ENCODE measurements at places on chromosomes 13 and 19. TPM values are rescaled to one million over a fixed set of nuclear protein-coding genes. Genes with fewer than 3 reads are reported as not detected.

GRCh38 chr13:98535501-98536354 is 41.2 kb downstream of the STK24 start:
- H3K36me3 ChIP-seq = no peaks in the 10 kb centered on the region
- DNase-seq = no peak
- peak overlapping the region; percentile 0 for H3K27ac ChIP-seq
- peaks cover 95% of the 10 kb centered on the region for H3K4me1 ChIP-seq
- H3K4me3 ChIP-seq = no peak overlapping the region

GRCh38 chr13:47976325-47976724 is 24.7 kb downstream of the SUCLA2 start:
- peaks cover 7% of the 10 kb centered on the region for H3K4me1 ChIP-seq
- no peak overlapping the region for H3K4me3 ChIP-seq
- H3K27ac ChIP-seq = no peak overlapping the region
- no peaks in the 10 kb centered on the region for H3K27me3 ChIP-seq

DNA sequence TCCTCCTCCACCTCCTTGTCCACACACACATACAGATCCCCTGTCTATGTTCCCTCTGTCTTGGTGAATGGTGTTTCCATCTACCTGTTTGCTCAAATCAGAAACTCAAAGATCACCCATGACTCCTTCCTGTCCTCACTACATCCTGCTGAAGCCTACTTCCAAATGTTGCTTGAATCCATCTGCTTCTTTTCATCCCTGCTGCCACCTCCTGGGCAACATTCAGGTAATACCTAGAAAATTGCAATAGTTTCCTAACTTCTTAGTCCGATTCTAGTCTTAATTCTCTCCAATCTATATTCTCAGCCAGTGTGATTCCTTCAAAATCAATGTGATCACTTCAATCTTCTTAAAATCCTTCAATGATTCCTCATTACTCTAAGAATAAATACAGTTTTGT is 155.5 kb upstream of the STARD13 start:
- no peak overlapping the region for H3K4me3 ChIP-seq
- H3K27ac ChIP-seq = no peak overlapping the region
- DNase-seq = no peak
- no peaks in the 10 kb centered on the region for H3K27me3 ChIP-seq

DNA sequence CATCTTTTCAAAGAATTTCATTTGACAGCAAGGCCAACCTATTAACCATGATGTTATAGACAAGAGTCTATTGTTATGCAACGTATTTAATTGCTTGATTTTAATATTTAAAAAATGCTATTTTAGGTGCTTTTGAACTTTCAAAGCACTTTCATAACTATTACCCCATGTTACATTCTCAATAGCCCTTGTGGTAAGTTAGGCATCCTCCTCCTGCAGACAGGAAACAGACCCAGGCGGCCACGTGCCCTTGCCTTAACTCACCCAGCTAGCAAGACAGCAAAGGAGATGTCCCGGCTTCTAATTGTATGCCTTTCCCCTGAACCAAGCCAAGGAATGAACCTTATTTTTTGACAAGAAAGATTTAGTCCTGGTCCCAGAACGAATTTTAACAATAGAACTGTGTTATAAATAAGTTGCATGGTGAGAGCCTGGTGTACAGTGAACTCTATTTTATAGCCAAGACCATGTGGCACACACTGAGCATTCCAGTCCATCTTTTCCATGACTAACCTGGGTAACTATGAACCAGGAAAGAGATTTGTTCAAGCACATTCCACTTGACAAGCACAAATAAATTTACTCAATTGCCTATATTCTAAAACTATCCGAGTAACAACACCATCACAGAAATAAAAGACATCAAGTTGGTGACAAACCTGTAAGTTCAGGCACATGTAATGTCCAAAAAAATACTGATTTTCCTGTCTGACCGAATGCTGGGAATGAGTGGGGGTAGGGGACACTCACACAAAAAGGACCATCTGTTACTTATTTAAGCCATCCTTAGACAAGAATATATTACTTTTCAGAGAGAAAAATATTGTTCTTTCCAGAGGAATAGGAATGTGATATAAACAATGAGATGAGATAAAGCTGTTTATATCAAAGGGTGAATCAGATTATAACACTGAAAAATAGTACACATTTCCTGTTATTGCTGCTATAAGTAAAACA is 163.0 kb downstream of the EFNB2 start:
- H3K4me1 ChIP-seq = no peaks in the 10 kb centered on the region
- DNase-seq = no peak
- H3K27me3 ChIP-seq = no peaks in the 10 kb centered on the region
- H3K36me3 ChIP-seq = no peaks in the 10 kb centered on the region
- H3K27ac ChIP-seq = no peak overlapping the region

DNA sequence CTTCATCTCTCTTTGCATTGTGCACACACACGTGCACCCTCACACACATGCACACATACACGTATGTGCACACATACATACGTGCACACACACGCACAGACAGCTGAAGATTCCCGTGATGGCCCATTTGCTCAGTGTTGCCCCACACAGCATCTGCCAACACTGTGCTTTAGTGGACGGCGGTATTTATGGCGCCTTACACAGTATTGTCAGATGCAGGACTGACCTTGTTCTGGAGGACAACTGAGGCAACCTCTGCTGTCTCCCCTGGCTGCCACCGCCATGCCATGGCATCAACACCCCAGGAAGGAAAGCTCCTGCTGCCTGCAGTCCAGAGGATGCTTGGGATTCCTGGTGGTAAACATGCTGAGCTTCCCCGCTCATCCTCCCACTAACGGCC is 316.4 kb downstream of the TEX29 start:
- no peak overlapping the region for H3K27ac ChIP-seq
- DNase-seq = no peak
- H3K4me3 ChIP-seq = no peak overlapping the region
- peaks cover 73% of the 10 kb centered on the region for H3K27me3 ChIP-seq
- H3K36me3 ChIP-seq = no peaks in the 10 kb centered on the region
- no peaks in the 10 kb centered on the region for H3K4me1 ChIP-seq

DNA sequence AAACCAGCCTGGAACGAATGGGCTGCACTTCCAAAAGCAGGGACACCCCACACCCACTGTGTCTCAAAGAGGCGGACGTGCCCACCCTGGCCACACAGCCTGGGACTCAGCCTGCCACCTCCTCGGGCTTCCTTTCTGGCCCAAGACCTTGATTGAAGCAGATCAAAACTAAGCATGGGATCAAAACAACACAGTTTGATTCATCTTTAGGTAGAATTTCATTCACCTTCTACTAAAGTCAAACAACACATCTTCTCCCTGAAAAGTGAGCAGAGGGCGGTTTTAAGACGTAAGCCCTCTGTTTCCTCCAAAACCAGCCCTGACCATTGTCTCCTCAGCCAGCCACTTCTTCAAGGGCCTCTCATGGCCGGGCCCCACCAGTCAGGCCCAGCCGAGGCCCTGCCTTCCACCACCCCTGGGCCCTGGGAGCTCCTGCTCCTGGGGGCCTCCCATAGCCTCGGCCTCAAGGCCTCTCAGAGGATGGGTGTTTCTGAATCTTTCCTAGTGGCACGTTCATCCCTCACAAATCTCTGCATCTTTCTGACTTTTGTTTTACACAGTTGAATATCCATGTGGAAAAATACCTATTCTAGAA is 6.3 kb upstream of the F10 start:
- no peaks in the 10 kb centered on the region for H3K36me3 ChIP-seq
- H3K4me3 ChIP-seq = no peak overlapping the region
- peaks cover 11% of the 10 kb centered on the region for H3K27me3 ChIP-seq
- no peak overlapping the region for H3K27ac ChIP-seq
- no peaks in the 10 kb centered on the region for H3K4me1 ChIP-seq
- DNase-seq = no peak

- no peak for DNase-seq
- peak overlapping the region; percentile 92 for H3K4me3 ChIP-seq
- peaks cover 40% of the 10 kb centered on the region for H3K36me3 ChIP-seq
- peaks cover 28% of the 10 kb centered on the region for H3K4me1 ChIP-seq
- H3K27ac ChIP-seq = no peak overlapping the region
- H3K27me3 ChIP-seq = no peaks in the 10 kb centered on the region
Measured at GRCh38 chr19:58468216-58468839, 1.4 kb downstream of the ZNF324 start.

- no peak overlapping the region for H3K27ac ChIP-seq
- H3K4me1 ChIP-seq = peaks cover 12% of the 10 kb centered on the region
- no peaks in the 10 kb centered on the region for H3K36me3 ChIP-seq
- peaks cover 7% of the 10 kb centered on the region for H3K27me3 ChIP-seq
- DNase-seq = no peak
Measured at GRCh38 chr13:30440910-30441703, 18.8 kb downstream of the UBE2L5 start.

- DNase-seq = peak; percentile 70
- H3K27ac ChIP-seq = peak overlapping the region; percentile 94
Measured at GRCh38 chr19:48480183-48480557, 11.0 kb downstream of the CYTH2 start.

GRCh38 chr13:64029343-64030093 is 2613.9 kb upstream of the PCDH20 start:
- no peak for DNase-seq
- H3K4me3 ChIP-seq = no peak overlapping the region
- no peak overlapping the region for H3K27ac ChIP-seq
- H3K27me3 ChIP-seq = no peaks in the 10 kb centered on the region

GRCh38 chr13:29472332-29472961 is 123.0 kb downstream of the SLC7A1 start:
- no peaks in the 10 kb centered on the region for H3K27me3 ChIP-seq
- DNase-seq = no peak
- H3K4me3 ChIP-seq = no peak overlapping the region
- no peaks in the 10 kb centered on the region for H3K36me3 ChIP-seq
- H3K27ac ChIP-seq = no peak overlapping the region

DNA sequence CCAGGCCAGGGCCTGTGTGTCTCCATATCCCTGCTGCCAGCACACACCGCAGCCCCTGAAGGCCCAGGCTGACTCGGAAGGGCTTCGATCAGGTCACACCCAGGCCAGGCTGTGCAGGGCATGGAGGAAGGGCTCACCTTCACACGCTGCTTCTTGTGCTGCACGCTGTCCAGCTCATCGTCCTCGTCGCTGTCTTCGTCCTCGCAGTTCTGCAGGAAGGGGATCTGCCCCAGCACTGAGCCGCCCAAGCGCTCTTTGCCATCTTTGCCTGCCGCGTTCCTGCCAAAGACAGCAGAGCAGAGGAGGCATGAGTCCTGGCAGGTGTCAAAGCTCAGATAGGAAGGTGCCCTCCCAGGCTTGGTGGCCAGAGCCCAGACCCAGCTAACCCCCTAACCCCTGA is 13.7 kb upstream of the PRKD2 start:
- H3K27me3 ChIP-seq = no peaks in the 10 kb centered on the region
- peaks cover 51% of the 10 kb centered on the region for H3K4me1 ChIP-seq
- H3K27ac ChIP-seq = no peak overlapping the region
- H3K36me3 ChIP-seq = peaks cover 96% of the 10 kb centered on the region
- H3K4me3 ChIP-seq = no peak overlapping the region

DNA sequence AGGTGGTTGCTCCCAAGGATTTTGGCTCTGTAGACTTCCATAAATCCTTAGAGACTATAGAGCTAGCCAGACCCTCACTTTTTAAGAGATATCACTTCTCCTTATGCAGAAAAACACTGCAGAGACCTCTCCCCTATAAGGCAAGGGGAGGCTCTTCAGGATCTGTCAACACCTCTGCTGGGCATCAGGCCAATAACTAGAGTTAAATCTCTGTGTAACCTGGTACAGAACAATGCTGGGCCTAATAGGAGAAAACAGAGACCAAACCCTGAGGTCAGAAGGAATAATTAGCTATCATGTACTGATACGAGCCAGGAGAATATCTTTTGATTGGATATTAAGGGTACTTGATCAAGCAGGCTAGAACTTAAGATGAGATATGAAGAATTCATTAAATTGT is 358.5 kb downstream of the TBC1D4 start:
- H3K4me1 ChIP-seq = peaks cover 4% of the 10 kb centered on the region
- DNase-seq = no peak
- H3K27ac ChIP-seq = no peak overlapping the region
- H3K27me3 ChIP-seq = no peaks in the 10 kb centered on the region
- no peaks in the 10 kb centered on the region for H3K36me3 ChIP-seq

GRCh38 chr13:43054803-43055802 is 31.7 kb downstream of the DNAJC15 start:
- peak overlapping the region; percentile 83 for H3K27ac ChIP-seq
- H3K27me3 ChIP-seq = no peaks in the 10 kb centered on the region
- H3K4me3 ChIP-seq = peak overlapping the region; percentile 59

DNA sequence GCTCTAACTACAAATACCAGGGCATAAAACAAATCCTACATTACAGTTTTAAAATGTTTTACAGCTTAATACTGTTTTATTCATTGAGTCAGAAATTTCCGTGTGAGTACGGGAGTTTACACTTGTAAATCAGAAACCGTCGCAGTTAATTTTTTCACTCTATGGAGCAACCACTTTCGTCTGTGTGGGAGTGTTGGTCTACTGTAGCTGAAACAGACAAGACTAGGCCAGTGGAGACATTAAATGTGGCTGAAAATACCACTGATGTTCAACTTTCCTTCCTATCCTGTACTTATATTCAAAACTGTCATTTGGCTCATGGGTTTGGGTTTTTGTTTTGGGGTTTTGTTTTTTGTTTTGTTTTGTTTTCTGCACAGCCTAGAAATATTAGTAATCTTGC is 268.7 kb downstream of the DCT start:
- no peak overlapping the region for H3K4me3 ChIP-seq
- H3K36me3 ChIP-seq = no peaks in the 10 kb centered on the region
- no peak overlapping the region for H3K27ac ChIP-seq
- no peak for DNase-seq
- no peaks in the 10 kb centered on the region for H3K4me1 ChIP-seq

DNA sequence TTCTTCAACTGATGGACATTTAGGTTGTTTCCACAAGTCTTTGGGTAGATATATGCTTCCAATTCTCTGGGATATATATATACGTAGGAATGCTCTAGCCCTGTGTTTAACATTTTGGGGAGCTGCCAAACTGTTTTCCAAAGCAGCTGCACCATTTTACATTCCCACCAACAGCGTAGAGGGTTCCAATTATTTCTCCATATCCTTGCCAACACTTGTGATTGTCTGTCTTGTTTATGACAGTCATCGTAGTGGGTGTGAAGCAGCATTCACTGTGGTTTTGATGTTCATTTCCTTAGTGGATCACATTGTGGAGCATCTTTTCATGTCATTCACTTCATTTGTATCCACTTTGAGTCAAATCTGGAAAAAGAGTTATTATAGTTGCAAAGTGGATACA is 4.7 kb upstream of the CBLC start:
- H3K4me3 ChIP-seq = no peak overlapping the region
- H3K4me1 ChIP-seq = no peaks in the 10 kb centered on the region
- peaks cover 19% of the 10 kb centered on the region for H3K27me3 ChIP-seq

GRCh38 chr13:101511766-101512165 is 59.3 kb downstream of the ITGBL1 start:
- no peaks in the 10 kb centered on the region for H3K36me3 ChIP-seq
- H3K4me3 ChIP-seq = no peak overlapping the region
- no peaks in the 10 kb centered on the region for H3K27me3 ChIP-seq
- no peak overlapping the region for H3K27ac ChIP-seq

The KLK8 gene
- total RNA-seq = not detected

The CGB1 gene
- total RNA-seq = not detected

The HRC gene
- 1,040 TPM for total RNA-seq

The MIDN gene
- 60.5 TPM for total RNA-seq

The GIPC3 gene
- 1.6 TPM for total RNA-seq

The BCL2L12 gene
- 11.4 TPM for total RNA-seq

The CCDC124 gene
- 87.4 TPM for total RNA-seq

The FPR2 gene
- 0.74 TPM for total RNA-seq

The AXL gene
- total RNA-seq = 13.6 TPM

The CERS1 gene
- 1.4 TPM for total RNA-seq

The JSRP1 gene
- total RNA-seq = 0.36 TPM

The ERICH6B gene
- total RNA-seq = not detected
